ACHN (cell line): ENCODE measurements at places on chromosomes 1 and 21.

DNA sequence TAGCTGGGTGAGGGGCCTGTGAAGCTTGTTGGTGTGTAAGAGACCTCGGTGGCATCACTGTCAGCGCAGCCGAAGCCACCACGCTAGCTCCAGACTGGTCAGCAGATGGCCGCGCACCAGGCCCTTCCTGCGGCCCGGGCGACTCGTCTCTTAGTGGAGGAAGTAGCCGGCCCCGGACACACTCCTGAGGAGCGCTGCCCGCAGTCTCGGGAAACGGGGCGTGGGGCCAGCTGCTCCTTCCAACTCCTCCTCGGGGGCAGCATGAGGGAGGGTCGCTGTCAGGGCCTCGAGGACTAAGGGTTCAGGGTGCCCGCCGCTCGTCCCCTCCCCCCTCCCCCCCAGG lies 20.4 kb downstream of the H3-3A start:
- peak; percentile 65 for DNase-seq

DNA sequence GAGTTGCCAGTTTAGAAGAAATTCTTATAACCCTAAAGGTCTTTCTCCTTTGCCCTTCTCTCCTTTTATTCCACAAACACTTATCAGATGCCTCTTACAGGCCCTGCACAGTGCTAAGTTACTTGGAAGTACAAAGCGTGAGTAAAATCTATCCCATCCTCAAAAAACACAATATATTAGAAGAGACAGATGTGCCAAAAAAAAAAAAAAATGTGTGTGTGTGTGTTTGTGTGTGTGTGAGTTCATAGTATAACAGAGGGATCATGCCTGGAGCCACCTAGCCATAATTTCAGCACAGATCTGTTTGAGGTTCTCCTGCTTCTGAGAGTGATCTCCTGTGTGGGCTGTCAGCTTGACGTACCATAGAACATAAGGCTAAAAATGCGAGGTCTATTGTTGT lies 5.0 kb downstream of the FAM20B start:
- no peak for DNase-seq

DNA sequence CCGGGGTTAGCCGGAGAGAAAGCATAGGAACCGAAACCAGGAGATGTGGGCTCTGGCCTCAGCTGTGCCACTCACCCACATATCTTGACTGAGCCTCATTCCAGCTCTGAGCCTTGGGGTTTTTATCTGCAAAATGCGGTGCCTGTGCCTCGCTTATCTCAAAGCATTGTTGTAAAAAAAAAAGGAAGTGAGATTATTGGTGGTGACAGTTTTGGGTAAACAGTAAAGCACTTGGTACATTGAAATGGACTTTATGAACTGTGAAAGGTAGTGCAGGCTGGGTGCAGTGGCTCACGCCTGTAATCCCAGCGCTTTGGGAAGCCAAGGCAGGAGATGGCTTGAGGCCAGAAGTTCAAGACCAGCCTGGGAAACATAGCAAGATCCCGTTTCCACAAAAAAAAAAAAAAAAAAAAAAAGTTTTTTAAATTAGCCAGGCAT lies 3.8 kb downstream of the PTAFR start:
- no peak for DNase-seq

DNA sequence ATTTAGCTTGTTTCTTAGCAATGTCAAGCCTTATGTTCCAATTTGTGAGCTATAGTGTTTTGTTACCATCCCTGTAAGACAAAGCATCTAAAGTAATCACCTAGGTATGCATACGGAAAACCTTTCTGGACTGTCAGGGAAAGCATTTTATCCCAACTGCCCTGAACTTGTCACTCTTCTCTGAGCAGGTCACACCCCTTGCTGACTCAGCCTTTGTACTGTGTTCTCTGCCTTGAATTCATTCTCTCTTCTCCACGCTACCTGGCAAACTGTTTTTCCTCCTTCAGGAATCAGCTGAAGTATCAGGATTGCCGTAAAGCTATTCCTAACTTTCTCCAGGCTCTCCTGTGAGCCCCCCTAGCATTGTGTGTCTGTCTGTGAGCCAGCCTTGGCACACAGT lies 54.2 kb downstream of the PBX1 start:
- DNase-seq: no peak

- DNase-seq: peak; percentile 60
These were observed 66.7 kb downstream of the KCNJ6 start for GRCh38 chr21:37849506-37850102.

- no peak for DNase-seq
These were observed 12.7 kb upstream of the CPLANE2 start for GRCh38 chr1:16249596-16250241.

DNA sequence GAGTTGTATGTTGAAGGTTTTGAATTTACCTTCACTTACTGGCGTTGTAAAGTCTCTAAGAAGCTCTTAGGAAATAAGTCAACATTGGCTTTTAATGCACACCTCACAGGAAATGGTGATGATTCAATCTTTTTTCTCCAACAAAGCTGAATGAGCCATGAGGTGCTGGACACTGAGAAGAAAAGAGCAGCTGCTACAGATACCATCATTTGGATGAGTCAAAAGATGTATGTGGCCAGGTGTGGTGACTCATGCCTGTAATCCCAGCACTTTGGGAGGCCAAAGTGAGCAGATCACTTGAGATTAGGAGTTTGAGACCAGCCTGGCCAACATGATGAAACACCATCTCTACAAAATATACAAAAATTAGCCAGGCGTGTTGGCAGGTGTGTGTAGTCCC lies 3.3 kb upstream of the IL23R start:
- no peak for DNase-seq

GRCh38 chr1:15755646-15756040 lies 3.0 kb upstream of the FBLIM1 start:
- DNase-seq: no peak

DNA sequence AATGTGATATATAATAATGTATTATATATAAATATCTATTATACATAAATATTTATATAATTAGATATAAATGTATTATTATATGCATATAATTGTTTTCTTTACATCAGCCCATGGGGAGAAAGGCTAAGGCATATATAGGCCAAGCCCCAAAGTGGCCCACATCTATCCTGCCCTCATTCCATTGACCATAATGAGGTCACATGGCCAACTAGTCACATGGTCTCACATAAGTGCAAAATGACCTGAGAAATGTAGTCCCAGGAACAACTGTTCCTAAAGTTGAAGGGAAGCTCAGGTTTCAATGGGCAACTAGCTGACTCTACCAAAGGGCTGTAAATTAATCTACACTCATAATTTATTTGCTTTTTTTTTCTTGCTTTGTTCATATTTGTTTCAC lies 14.5 kb upstream of the CCDC185 start:
- no peak for DNase-seq

GRCh38 chr1:222561656-222562055 lies 13.8 kb upstream of the HHIPL2 start:
- DNase-seq: no peak

DNA sequence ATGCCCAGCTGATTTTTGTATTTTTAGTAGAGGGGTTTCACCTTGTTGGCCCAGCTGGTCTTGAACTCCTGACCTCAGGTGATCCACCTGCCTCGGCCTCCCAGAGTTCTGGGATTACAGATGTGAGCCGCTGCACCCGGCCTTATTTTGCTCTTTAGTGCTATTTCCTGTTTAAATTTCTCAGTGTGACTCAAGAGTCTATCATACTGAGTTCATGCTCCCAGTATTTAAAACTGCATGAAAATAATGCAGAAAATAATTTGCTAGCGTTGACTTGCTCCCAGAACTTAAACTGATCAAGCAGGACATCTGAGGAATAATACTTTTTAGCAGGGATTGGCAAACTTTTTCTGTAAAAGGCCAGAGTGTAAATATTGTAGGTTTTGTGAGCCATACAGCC lies 86.4 kb upstream of the C1orf21 start:
- no peak for DNase-seq

DNA sequence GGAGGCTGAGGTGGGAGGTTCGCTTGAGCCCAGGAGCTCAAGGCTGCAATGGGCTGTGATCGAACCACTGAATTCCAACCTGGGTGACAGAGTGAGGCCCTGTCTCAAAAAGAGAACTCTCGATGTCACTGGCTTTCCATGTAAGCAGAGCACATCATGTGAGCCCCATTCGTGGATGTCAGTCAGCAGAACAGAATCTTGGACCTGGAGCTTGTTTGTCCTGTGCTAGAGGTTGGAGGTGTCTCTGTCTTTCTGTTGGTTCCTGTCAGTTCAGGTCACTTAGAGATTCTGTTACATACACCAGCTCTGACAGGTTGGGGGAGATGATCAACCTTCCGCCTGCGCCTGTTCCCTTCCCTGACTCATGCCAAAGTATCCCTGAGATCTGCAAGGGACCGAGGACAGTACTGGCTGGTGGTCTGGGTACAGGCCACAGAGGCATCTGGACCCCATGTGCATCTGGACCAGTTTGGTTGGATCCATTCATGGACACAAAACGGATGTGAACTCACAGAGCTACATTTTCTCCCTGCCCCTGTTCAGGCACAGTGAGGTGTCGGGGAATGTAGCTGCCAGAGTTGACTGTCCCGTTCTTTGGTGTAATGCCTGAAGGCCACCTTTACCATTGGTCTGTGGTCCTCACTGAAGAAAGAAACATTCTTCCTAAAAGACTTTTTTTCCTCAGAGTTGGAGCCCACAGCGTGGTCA lies 10.0 kb downstream of the ARF1 start:
- DNase-seq: no peak

- DNase-seq: no peak
These were observed 2.1 kb downstream of the CR1L start for GRCh38 chr1:207646944-207647579.

DNA sequence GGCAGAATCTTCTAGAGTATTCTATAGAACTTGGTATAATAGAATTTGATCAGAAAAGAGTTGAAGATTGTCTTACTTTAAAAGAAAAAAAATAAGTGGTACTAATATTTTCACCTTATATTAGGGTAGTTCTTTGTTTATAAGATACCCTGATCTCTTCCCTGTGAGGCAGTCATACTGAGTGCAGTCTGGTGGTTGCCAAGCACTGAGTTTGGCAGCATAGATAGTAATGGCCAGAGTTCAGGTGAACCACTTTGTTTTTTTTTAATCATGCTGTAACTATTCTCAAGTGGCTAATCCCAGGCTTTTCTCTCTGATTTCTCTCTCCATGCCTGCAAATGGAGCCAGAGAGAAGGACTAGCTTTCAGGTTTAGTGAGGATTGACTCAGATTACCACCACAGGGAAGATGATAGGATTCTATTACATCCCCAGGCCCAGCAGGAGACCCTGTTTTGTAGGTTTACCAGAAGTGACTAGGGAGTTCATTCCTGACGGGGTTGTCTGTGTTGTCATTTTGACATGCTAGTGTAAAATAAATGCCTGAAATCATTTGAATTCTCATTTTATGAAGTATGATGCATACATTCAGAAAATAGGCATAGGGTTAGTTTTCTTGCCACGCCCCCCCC lies 16.7 kb downstream of the KDM1A start:
- DNase-seq: no peak

DNA sequence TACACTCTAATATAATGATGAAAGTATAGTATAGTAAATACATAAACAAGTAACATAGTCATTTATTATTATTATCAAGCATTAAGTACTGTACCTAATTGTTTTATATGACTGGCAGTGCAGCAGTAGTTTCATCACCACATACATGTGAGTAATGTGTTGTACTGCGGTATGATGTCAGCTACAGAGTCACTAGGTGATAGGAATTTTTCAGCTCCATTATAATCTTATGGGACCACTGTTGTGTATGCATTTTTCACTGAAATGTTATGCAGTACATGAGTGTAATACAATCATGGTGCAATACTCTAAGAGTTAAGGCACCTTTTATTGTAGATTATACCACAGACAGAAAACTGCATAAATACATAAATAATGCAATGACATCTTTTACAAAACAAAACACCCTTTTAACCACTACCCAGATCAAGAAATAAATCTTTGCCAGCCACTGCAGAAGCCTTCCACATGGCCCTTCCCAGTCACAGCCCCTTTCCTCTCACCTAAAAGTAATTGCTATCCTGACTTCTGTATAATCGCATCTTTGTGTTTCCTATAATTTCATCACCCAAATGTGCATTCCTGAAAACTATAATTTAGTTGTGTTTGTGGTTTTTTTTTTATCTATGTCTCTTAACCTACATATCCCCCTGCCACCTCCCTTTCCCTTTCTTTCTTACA lies 16.3 kb downstream of the ABCD3 start:
- DNase-seq: no peak

- no peak for DNase-seq
These were observed 84.2 kb downstream of the SH3GLB1 start for GRCh38 chr1:86788300-86789206.

- no peak for DNase-seq
These were observed 42.2 kb downstream of the RGS13 start for GRCh38 chr1:192678099-192678498.

DNA sequence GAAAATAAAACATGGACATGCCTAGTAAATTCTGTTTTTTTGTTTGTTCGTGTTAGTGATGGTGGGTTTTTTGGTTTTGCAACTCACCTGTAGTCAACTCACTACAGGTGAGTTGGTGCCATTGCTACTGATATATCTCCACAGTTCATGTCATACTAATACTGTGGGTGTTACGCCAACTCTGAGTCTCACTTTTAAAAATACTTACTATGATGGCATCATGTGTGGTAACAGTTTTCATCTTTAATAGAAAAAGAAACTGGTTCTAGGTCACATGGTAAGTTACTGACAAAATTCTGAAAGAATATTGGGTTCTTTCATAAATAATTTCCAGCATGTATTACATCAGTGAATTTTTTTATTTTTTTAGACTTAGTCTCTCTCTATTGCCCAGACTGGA lies 38.0 kb downstream of the TSNAX start:
- no peak for DNase-seq

DNA sequence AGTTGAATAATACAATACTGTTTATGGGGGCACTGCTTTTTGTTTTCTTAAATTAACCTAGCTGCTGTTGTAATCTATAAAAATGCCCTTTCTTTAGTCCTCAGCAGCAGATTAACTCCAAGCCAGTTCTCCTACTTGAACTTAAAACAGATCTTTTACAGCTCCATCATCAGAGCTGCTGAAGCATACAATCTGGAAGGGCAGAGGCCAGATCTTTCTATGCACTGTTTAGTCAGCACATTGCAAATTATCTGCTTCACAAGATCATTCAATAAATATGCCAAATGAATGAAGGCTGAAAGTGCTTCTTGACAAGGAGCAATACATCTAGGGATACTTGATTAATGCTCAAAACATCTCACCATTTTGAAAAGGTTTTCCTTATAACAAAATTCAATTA lies 115.8 kb downstream of the PLPPR5 start:
- DNase-seq: no peak

- no peak for DNase-seq
These were observed 62.3 kb downstream of the HLCS start for GRCh38 chr21:36904093-36904666.

GRCh38 chr1:71417421-71417820 lies 336.6 kb upstream of the ZRANB2 start:
- DNase-seq: no peak

DNA sequence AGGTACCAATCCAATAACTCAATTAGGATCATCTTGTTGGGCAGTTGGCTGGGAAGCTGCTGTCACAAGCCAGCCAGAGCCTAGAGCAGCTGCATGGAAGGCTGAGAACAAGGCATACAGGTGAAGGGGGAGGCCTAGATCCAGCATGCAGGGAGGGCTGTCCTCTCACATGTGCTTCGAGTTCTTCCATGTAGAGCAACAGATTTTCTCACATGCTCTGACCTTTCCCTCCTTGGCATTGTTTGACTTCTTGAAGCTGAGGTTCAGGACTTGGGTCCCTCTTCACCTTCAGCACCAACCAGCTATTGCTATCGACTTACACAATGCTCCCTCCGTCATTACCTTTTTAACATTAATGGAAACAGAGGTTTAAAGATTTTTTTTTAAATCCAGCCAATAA lies 257.7 kb downstream of the ATG4C start:
- DNase-seq: no peak
